Stimulated activated CD4-positive, alpha-beta T cell treated with anti-CD3 and anti-CD28 coated beads, TNF-alpha, amount 100 ng/mL, for 4 hours (primary cell): ENCODE measurements at places on chromosomes 11 and 22.

DNA sequence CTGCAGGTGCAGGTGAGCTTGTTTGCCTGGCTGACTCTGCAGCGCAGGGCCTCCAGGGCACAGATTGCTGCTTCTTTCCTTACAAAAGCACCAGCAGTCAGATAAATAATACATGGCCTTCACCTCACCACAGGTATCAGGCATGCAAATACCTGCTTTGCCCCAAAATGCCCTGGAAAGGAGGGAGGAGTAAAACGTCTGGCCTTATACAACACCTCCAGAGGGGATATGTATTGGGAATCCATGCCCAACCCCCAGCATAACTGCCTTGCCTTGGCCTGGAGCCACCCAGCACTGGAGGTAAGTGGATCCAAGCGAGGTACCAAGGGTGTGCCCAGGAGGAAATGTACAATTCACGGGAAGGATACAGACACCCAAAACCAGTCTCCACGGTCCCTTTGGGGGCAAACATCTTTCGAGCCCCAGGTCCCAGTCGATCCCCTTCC lies 860 bp downstream of the TMEM184B start:
- DNase-seq, result no peak

DNA sequence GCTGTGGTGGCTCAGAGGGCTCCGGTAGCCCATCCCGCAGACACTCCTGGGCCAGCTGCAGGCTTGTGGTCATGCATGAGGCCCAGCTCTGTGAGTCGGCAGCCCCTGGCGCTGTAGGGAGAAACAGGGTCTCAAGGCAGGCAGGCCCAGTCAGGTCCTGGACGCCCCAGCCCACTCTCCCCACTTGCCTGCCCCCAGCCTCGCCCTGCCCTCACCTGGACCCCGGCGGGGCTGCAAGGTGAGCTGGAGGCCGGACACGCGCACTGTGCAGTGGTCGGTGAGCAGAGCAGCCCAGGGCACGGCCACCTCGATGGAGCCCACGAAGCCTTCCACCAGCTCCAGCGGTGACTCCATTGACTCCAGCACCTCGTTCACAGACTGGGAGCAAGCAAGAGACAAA lies 2.9 kb downstream of the ATG2A start:
- no peak for DNase-seq

- DNase-seq, result no peak
These were observed 3.7 kb downstream of the MICALL1 start for GRCh38 chr22:37909766-37910165.

DNA sequence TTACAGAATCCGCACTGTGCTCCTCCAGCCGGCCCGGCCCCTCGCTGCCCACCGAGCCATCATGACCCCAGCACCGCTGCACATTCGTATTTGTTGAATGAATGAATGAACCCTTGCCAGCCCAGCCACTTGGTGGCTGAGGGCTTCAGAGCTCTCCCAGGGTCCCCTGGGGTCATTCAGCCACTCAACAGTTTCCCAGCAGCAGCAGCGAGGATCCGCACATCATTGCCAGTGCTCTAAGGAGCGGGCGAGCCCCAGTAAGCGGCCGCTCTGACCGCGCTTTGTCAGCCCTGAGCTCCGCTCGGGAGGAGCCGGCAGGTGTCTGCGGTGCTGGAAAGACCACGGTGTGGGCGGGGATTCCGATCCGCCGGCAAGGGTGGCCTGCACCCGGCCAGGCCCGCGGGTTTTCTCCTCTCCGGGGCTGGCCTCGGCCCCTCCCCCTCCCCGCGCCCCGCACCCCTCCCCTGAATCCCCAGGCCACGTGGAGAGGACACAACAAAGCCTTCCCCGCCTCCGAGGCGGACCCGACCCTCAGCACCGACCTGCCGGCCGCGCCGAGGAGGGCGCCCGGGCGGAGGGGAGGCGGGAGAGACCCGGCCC lies 563 bp downstream of the BID start:
- peak; percentile 42 for DNase-seq

DNA sequence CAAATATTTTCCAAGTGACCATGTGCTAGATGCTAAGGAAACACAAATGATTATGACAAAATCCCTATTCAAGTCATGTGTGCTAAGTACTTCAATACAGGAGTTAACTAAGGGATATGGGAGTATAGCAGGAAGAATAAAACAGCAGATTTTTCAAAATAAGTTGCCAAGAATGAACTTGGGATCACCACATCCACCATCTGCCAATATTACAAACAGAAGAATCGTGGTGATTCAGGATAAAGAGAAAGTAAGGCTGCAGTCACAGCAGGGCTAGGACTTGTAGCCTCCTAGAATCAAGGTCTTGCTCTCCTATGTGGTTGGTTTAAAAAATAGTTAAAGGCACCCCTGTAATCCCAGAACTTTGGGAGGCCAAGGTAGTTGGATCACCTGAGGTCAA lies 34.3 kb downstream of the MRTFA start:
- DNase-seq, result no peak

- no peak for DNase-seq
These were observed at the start of gene OMP for GRCh38 chr11:77102246-77103210. Gene OMP (plus strand): TSS chr11:77102840. CDS start chr11:77102840, 0 bp downstream.

- no peak for DNase-seq
These were observed 13.8 kb downstream of the MRGPRF start for GRCh38 chr11:68999093-68999747.

GRCh38 chr11:120565466-120566155 lies 54.1 kb downstream of the GRIK4 start:
- no peak for DNase-seq

DNA sequence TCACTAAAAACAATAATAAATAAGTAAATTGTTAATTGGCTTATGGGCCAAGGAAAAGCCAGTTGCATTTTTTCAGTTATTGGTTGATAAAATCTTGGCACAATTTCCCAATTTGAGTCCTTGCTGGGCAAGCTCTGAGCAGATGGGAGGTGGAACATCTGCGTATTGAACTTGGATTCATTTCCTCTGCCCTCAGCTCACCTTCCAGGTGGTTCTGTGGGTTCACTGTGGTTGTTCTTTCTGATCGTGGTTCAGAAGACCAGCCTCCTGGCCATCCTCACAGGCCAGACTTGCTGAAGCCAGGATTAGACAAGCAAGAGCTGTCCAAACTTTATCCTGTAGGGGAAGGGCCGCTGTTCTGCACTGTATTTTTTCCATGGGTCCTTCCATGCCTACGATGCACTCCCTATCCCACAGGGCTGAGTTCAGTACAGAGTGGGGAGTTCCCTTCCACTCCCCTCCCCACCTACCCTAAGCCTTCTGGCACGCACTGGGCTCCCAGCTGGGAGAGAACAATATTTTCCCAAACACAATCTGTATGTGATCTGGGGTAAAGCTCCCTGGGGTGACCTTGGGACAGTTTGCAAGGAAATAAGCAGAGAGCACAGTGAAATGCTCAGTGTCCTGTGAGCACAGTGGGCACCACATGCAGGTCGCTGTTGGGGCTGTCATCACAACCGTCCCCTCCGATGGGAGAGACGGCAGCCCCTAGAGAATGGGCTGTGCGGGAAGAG lies 43.5 kb upstream of the TP53I11 start:
- no peak for DNase-seq

DNA sequence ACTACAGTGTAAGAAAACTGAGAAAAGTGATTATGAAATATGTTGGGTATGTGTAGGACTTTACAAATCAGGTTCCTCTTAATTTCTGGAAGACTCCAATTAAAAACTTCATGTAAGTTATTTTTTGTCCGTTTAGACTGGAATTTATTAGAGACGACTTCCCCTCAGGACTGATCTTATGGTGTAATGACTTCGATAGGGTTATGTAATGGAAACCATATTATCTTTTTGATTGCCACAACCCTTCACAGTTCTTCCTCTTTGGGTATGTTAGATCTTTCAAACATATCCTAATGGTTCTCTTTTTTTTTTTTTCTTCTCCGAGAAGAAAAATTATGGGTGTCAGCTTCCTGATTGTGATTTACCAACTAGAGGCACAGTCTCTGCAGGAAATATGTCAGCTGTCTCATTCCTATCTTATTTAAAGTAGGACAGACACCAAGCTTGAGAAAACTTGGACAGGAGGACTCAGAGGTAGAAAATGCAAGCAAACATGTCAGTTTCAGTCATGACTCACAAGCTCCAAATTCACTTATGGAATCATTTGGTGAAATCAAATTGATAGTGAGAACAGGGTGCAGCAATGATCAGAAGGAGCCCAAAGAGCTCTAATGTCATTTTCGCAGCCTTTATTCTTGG lies 11.1 kb upstream of the LDLRAD3 start:
- no peak for DNase-seq

DNA sequence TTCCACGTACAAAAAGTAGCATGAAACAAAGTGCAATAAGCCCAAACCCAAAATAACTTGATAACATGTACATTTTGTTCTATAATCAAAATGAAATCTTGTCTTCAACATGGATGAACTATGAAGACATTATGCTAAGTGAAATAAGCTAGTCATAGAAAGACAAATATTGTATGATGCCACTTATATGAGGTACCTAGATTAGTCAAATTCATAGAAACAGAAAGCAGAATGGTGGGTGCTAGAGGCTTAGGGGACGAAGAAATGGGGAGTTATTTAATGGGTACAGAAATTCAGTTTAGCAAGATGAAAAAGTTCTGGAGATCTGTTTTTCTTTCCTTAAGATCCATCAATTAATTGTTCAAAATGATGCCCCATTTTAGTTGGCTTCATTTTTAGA lies 7.5 kb downstream of the PGM2L1 start:
- no peak for DNase-seq

DNA sequence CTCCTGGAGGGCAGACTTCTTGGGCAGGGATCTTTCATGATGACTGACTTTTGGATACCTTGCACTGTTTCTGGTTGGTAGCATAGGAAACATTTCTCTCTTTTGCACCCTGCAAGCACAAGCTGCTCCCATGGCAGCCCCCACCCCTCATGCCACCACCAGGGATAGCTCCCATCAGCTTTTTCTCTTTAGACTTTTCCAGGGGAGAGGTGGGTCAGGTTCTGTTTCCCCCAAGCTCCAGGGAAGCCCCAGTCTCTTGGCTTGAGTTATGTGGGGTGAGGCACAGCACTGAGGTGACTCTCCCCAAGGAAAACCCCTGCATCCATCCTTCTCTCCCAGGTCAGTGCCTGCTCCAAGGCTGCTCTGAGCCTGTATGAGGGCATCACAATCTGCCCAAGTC lies 22.5 kb downstream of the LRRC32 start:
- DNase-seq, result no peak

- DNase-seq, result no peak
These were observed 540.3 kb upstream of the LUZP2 start for GRCh38 chr11:23956586-23956985.

- DNase-seq, result no peak
These were observed 11.6 kb downstream of the ELF5 start for GRCh38 chr11:34501949-34502348.

GRCh38 chr11:33476945-33477606 lies 219.9 kb downstream of the HIPK3 start:
- DNase-seq, result no peak

DNA sequence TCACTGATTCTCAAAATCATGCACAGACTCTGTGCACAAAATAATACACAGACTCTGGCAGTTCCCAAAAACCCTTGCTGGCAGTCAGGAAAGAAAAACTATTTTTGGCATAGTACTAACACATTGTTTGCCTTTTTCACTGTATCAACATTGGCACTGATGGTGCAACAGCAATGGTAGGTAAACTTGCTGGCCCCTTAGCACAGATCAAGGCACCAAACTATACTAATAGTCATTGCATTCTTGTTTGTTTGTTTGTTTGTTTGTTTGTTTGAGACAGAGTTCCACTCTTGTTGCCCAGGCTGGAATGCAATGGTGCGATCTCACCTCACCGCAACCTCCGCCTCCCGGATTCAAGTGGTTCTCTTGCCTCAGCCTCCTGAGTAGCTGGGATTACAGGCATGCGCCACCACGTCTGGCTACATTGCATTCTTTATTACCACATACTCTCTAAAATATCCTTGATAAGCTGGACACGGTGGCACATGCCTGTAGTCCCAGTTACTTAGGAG lies 81.0 kb upstream of the SLC6A5 start:
- no peak for DNase-seq

GRCh38 chr11:119659971-119660723 lies 68.9 kb downstream of the NECTIN1 start:
- no peak for DNase-seq

GRCh38 chr22:35219012-35219411 lies 38.3 kb upstream of the HMGXB4 start:
- no peak for DNase-seq

- no peak for DNase-seq
These were observed 20.2 kb upstream of the CALCB start for GRCh38 chr11:15053191-15053685.

- no peak for DNase-seq
These were observed 1.2 kb downstream of the MAJIN start for GRCh38 chr11:64970731-64971151.

DNA sequence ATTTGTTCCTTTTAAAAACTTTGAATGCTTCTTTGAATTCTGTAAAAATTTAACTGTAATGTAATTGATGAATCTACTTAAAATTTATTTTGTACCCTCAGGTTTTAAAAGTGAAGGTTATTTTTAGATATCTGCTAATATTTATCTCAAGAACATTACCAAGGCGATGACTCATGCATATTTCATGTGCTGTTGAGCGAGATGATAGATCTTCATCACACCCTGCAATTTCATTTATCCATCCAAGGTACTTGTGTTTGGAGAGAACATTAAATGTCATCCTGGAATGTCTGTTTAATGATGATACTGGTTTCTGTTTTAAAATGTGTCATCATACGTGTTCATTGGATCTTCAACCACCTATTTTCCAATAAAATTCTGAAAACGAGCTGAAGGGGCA lies 6.7 kb upstream of the OOSP4A start:
- no peak for DNase-seq

GRCh38 chr11:18731949-18732821 lies 6.2 kb upstream of the IGSF22 start:
- peak; percentile 50 for DNase-seq

- no peak for DNase-seq
These were observed 12.4 kb upstream of the SORL1 start for GRCh38 chr11:121439759-121440158.

- no peak for DNase-seq
These were observed 244.1 kb downstream of the KIRREL3 start for GRCh38 chr11:126756421-126756820.

- DNase-seq, result no peak
These were observed 5.3 kb downstream of the EXPH5 start for GRCh38 chr11:108588287-108588686.

- DNase-seq, result no peak
These were observed 5.5 kb downstream of the SF3A1 start for GRCh38 chr22:30351226-30351625.

GRCh38 chr11:114225661-114226060 lies 70.5 kb upstream of the NNMT start:
- no peak for DNase-seq

DNA sequence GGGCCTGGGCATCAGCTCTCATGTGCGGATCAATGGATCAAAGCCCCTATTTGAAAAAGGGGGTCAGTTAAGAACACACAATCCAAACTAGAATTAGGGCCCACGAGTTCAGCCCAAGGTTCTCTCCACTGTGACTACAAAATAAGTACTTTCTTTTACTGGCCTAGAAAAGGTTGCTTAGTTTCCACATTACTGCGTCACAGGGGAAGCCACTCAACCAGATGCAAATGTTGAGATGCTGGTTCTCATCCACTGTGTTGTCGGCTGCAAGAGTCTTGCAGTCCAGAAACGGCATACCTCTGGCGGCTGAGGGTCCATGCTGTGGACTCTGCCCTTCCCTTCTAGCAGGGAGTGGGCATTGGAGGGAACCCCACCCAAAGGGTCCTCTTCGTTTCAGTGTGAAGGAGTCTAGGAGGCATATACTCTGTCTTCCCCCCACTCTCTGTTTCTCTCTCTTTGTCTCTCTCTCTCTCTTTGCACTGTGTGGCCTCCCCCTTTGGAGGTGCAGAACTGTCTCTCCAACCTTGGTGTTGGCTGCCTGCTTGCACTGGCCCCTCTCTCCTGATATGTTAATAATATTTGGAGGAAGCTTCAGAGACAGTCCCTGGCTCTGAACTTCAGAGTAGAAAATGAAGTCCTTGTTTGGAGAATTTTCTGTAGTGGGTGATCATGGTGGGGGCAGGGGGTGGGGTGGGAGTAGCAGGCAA lies 99.0 kb upstream of the NNMT start:
- DNase-seq, result no peak
